ENCODE measurements at places on chromosomes 4 and X.

DNA sequence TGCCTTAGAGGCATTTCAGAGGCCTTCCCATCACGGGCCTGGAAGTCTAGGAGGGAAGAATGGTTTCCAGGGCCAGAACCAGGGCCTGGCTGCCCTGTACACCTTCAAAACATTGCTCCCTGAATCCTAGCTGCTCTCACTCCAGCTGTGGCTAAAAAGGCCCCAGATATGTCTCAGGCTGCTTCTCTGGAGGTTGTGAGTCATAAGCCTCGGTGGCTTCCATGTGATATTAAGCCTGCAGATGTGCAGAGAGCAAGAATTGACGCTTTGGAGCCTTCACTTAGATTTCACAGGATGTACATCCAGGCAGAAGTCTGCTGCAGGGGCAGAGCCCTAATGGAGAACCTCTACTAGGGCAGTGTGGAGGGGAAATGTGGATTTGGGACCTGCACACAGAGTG is 502.5 kb downstream of the GRXCR1 start:
- no peak for DNase-seq

DNA sequence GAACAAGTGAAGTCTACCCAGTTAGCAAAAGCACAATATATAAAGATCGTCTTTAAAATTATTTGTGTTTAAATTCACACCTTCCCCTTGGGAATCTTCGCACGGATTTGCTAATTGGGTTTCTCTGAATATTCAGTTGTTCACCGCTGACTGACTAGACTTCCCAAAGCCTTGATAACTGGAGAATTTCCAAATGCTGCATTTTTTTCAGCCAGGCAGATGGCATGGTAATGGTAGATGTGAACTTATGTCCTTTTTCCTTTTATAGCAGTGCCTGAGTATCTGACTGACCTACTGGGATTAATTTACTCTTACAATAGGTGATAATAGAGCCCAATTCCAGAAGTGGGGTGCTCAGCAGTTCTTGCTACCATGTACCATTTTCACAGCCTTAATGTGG is 548.1 kb downstream of the PACRGL start:
- DNase-seq, result no peak

- DNase-seq, result no peak
These were observed 441.7 kb downstream of the ARAP2 start for GRCh38 chr4:35802644-35803043.

GRCh38 chrX:94401426-94401825 is 727.4 kb downstream of the FAM133A start:
- DNase-seq, result no peak

DNA sequence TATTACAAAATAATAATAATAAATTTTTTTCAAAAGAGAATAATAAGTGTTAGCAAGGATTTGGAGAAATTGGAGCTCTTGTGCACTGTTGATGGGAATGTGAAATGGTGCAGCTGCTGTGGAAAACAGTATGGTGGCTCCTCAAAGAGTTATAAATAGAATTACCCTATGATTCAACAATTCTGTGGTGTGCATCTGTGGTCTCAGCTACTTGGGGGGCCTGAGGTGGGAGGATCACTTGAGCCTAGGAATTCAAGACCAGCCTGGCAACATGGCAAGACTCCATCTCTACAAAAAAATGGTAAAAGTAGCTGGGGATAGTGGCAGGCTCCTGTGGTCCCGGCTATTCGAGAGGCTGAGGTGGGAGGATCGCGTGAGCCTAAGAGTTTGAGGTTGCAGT is 19.6 kb downstream of the MND1 start:
- DNase-seq, result no peak

GRCh38 chr4:39587881-39588280 is 50.8 kb downstream of the SMIM14 start:
- peak; percentile 4 for DNase-seq

DNA sequence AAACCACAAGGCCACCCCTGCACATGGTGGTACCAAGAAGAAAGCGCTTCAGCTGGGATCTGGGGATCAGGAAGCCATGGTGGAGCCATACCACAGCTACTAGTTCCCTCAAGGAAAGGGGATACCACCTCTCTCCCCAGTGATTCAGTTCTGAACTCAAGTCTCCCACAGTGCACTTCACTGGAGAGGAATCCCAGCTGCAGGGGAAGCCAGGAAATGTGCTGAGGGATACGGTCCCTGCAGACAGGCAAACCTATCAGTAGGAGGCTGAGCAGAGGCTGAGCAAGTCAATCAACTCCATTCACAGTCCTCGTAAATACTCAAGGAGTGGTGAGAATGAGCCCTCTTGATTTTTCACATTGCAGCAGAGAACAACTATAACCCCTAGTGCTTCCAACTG is 11.0 kb downstream of the TMEM192 start:
- no peak for DNase-seq

GRCh38 chr4:119000400-119000799 is 111.7 kb downstream of the SYNPO2 start:
- DNase-seq, result no peak

GRCh38 chr4:158133551-158133950 is 39.3 kb downstream of the GASK1B start:
- DNase-seq, result no peak

Measured in fibroblast of gingiva (primary cell).